ELF-1 (cell line): ENCODE measurements at places on chromosomes 7 and 10.

GRCh38 chr10:28558186-28558585 lies 25.3 kb downstream of the WAC start:
- no peak for DNase-seq

DNA sequence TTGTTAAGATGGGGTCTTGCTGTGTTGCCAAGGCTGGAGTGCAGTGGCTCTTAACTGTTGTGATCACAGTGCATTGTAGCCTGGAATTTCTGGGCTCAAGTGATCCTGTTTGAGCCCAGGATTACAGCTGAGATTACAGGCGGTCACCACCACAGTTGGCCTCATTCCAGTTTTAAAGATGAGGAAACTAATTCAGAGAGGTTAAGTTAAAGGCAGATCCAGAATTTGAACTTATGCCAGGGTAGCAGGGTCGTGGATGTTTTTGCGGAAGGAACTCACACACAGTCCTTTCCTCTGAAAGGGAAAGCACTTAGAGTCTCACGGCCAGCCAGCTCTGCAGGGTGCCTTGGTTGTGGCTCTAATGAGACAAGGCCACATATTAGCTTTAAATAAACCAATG lies 84.7 kb downstream of the MMRN2 start:
- DNase-seq = peak; percentile 42

GRCh38 chr7:10085231-10085630 lies 888.4 kb upstream of the PHF14 start:
- no peak for DNase-seq

GRCh38 chr10:12394241-12395033 lies 45.1 kb downstream of the CAMK1D start:
- no peak for DNase-seq

- no peak for DNase-seq
Observed at GRCh38 chr7:35555934-35556333, 139.0 kb downstream of the HERPUD2 start.

DNA sequence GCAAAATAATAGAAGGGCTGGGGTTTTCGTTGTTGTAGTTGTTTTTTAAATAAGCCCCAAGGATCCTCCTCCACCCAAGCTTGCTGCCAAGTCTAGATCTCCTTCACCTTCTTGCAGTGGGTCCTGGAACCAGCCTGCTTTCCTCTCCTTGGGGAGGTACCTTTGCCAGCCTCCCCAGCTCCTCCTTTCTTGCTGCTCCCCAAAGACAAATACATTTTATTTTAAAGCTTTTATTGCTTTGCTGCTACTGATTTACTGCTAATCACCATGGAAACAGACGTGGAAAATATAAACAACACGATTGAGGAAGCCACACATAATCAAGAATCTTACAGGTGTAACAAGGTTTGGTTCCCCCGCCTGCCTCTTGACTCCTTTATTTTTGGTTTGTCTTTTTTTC lies 17.4 kb upstream of the SLF2 start:
- no peak for DNase-seq

GRCh38 chr10:104127411-104127810 lies 5.4 kb downstream of the SFR1 start:
- DNase-seq = peak; percentile 22

DNA sequence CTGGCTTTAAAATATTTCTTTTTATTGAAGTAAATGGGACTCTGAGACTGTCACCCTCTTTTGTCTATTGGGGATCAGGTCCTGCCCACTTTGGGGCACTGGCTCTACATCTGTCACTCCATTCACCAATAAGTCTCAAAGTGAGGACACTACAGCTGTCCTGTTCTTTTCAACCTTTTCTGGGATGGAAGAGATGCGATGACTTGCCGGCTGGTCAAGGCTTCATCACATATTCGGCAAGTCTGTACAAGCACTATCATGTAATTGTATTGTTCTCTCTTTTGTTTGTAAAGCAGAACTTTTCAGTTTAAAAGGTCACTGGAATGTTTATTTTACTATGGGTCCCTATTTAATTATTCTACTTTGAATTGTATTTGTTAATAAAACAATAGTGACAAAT lies 17.7 kb upstream of the SP8 start:
- DNase-seq = no peak

- no peak for DNase-seq
Observed at GRCh38 chr7:70805360-70805759, 326.6 kb upstream of the GALNT17 start.

DNA sequence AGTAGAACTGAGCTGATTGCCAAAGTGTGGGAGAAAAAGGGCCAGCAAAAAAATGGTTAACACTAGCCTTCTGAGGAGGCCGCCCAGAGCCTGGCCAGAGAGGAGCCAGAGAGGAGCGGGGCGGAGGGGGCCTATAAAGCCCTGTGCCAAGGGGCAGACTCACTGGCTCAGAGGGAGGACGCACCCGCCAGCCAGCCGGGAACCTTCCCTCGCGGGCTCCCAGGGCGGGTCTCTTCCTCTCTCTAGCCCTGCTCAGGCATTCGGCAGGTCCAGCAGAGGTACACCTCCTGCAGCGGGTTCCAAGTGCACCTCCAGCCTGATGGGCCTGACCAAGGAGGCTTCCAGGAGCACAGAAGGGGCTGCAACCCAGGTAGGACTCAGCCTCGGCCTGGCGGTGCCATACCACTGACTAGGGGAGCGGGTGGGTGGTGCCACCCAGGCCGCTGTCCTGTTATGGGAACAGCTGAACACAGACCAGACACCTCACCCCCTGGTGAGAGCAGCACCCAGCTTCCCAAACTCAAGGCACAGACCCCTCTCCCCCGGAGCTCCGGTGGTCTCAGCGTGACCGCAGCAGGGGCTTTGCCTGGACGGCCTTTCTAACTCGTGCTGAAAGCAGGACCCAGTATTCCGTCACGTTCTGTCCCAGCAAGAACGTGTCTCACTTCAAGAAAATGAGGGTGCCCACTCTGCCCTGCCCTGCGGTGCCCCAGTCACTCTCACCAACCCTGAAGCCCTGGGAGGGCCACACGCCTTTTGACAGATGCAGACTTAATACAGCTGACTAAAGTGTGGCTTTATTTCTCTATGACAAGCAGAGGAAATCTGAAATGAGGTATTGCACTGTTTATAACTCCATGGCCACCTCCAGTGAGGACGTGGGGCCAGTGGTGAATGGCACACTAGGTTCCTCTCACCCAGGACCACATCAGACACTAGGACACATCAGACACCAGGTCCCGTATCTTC lies at the start of gene GPER1:
TSS of gene GPER1 (plus strand) at position 162 of the 969 bp plus-strand sequence. CDS start 3,616 bp downstream, outside the sequence.
- peak; percentile 64 for DNase-seq

DNA sequence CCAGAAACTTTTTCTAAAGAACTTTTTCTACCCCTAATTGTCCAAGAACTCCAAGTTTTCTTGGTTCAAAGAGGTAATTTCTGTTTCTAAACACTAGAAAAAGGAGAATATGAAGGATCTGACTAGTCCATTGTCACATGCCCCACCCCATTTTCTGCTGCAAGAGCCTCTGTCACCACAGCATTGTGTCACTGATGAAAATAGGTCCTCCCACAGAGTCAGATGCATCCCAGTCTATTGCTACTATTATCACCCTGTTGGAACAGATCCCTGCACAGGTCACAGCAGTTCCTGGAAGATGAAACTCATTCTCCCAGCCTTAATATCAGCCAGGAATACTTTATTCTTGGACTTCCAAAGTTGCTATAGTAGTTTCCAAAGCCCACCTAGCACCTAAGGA lies 7.5 kb upstream of the CFTR start:
- DNase-seq = no peak

DNA sequence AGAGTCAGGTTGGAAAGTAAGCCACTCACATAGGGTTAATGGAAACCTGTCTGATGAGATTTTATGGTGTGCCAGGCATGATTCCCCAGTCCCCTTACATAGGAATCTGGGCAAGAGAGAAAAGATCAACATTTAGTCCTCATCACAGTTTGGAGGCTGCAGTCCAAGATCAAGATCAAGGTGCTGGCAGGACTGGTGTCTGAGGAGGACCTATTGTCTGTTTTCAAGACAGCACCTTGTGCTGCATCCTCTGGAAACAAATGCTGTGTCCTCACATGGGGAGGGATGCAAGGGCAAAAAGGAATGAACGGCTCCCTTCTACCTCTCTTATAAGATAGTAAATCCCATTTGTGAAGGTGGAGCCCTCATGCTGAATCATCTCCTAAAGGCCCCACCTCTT lies 244.8 kb upstream of the GALNT17 start:
- DNase-seq = no peak

DNA sequence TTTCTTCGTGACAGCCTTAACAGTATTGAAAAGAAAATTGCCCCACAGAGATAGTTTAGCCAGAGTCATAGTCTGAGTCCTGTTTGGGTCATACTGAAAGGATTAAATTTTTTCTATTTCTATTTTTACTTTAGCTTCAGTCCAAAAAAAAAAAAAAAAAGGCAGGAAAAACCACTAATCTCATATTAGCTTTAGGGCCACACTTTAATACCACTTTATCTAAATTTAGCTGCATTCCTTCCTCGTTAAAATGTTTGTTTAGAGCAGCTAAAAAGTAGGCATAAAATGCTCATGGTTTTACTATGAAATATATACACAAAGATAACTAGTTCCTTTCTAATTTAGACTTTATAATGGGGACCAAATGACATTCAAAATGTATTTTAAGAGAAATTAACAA lies 216.5 kb upstream of the TMEM196 start:
- no peak for DNase-seq

DNA sequence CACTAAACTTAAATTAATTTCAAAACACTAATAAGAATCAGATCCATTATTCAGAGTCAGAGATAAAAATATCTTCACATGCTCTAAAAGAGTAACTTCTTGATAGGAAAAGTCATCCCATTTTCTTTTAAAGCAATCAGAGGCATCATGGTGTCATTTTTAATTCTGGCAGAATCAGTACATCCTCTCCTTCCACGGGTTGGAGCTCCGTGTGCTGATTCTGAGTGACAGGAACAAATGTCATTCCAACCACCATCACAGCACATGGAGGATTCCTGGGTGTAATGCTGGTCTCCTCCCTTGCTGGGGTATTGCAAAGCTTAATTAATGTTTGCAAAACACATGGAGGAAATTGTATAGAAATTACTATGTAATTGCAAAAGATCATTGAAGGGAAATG lies 114.5 kb upstream of the IMMP2L start:
- DNase-seq = no peak

- DNase-seq = no peak
Observed at GRCh38 chr7:10429031-10429430, 544.6 kb upstream of the PHF14 start.

DNA sequence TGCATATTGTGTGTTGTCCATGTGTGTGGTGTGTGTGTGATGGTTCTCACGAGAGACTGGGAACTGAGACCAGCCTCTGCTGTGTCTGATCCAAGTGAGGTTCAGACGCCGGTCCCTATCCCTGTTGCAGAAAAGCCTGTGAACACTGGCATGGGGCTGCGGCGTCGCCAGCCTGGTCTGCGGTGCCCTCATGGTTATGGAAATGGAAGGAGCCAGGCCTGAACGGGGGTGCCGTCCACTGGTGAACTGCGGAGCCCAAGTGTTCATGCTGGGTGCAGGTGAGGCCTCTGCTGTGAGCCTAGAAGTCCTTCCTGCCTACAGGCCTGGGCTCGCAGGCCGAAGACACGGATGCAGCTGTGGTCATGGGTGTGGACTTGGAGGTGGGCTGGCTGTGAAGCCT lies 18.7 kb upstream of the NCAPG2 start:
- DNase-seq = no peak

- no peak for DNase-seq
Observed at GRCh38 chr10:53573498-53573897, 800.9 kb upstream of the MBL2 start.

DNA sequence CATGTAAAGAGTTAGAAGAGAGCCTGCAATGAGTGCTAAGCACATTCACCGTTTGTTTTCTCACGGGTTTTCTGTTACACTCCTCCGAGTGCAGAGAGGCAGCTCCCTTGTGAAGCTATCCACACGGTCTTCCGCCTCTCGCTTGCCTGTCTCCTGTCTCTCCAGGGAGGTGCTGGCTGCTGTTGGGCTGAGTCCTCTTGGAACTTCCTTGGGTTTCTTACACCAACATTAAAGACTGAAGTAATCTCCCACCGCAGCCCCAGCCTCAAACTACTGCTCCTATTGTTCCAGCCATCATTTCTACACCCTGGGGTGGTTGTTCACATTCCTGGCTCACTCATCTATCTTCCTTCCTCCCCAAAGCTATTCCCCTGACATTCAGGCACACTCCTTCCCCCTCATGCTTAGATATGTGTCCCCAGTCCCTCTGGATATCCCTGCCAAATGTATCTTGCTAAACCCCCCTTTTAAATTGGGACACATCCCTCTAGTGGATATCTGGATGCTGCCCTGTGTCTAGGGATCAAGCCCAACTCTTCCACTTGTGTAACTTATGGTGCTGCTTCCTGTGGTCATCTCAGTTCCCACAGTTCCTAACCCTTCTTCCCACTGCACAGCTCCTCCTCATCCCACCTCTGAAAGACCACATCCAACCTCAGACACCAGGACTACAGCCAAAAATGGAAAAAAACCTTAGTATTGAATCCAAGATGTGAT lies 14.1 kb downstream of the ESYT2 start:
- peak; percentile 83 for DNase-seq

DNA sequence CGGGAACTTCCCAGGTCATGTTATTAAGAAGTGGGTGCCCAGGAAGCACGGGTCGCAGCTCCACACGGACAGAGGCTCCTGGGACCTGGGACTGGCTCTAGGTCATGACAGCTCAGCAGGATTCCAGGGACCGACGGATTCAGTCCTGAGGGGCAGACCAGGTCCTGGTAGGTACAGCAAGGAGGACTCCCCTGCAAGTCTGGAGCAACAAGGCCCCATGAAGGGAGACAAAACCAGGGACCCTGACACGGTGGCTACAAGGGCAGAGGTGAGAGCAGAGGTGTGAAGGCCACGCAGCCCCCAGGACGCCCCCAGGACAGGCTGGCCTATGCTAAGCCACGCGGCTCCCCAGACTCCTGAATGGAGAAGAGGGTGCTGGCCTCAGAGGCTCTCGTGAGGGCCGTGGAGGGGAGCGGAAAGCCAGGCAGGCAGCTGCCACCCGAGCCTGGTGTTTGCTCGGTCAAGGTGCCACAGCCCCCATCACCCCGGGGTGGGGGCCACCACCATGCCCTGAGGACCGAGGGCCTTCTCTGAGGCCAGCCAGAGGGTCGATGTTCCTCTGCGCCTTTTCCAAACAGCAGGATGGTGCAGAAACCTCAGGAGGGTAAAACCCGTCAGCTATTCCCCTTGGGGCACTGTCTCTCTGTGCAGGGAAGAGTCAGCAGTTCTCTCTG lies 348.9 kb downstream of the PTPRN2 start:
- no peak for DNase-seq

DNA sequence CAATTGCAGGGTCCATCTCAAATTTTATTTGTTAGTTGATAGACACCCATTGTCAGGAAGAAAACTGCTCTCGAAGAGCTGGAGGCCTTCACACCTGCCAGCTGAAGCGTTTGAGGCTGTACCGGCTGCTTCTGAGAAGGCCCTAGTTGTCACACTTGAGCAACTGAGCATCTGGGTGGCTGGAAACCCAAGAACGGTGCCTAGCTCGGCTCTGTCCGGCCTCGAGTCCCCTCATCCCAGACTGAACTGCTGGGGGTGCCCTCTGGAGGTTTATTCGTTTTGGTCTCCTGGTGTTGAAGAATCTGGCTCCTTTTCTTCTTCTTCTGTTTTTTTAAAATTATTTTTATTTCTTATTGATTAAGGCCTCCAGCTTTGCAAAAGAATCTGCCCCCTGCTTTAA lies 59.3 kb upstream of the EXOC6 start:
- DNase-seq = no peak
